ENCODE measurements at places on chromosomes 16 and 17.

DNA sequence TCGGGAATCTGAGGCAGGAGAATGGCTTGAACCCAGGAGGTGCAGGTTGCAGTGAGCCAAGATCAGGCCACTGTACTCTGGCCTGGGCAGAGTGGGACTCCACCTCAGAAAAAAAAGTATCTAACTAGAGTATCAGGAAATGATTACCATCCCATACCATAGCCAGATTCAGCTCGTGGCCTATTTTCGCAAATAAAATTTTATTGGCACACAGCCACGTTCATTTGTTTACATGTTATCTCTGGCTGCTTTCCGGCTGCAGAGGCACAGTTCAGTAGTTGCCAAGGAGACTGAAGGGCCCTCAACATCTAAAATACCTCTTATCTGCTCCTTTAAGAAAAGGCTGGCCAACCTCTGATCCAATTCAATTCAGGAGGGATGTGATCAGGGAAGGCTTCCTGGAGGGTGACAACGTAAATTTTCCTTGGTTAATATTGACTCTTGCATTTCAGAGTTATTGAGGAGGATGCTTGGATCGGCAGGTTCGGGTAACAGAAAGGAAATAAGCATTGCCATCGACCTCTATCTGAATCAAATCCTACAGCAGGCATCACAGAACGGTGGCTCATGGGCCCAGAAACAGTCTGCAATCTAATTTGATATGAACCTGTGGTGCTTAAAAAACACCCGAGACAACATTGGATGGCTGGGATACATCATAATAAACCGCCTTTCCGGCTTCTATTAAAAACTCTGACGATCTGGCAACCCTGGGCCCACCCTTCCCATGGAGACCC is 73.8 kb downstream of the XYLT1 start:
- DNase-seq, result no peak

GRCh38 chr17:36496018-36496789 is 9.7 kb downstream of the ZNHIT3 start:
- DNase-seq, result peak; percentile 10

GRCh38 chr17:64064331-64064730 is 43.9 kb upstream of the ICAM2 start:
- DNase-seq, result no peak

GRCh38 chr17:38556239-38556638 is 49.5 kb downstream of the SRCIN1 start:
- no peak for DNase-seq

GRCh38 chr17:4658478-4659305 is 17.2 kb upstream of the ALOX15 start:
- no peak for DNase-seq

DNA sequence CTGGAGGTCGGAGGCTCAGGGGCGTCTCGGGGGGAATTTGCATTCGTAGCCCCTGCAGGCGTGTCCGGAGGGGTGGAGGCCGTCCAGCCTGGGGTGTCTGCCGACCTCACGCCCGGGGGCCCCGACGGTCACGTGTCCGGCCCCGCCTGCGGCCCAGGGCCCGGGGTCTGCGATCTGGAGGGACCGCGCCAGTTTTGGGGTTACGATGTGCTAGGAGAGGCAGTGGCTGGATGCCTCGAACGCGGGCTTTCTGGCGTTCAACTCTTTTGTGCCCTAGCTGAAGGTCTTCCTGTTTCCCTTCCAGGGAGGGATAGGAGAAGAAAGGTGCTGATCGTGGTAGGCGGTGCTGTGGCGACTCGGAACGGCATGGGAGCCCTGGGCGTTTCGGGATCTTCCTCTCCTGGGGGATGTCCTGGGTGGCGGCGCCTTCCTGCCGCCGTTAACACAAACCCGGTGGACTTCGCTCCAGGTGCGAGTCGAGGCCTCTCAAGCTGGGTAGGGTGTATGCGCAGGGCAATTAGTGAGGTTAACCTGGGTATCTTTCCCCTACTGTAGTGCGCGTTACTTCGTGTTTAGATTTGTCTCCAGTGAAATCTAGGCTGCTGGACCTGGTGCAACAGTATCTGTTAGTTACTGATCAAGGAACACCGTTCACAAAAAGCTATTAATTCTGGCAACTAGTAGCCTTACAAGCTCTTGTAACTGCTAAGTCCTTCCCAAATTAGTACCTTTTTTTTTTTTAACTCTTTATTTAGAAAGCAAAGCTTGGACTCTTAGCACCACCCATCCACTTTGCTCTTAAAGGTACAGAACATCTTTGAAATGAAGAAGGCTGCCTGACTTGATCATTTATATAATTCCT is 1.3 kb downstream of the AKAP1 start:
- DNase-seq, result no peak

- DNase-seq, result no peak
These were observed 705.5 kb downstream of the CDH11 start for GRCh38 chr16:64416216-64417005.

DNA sequence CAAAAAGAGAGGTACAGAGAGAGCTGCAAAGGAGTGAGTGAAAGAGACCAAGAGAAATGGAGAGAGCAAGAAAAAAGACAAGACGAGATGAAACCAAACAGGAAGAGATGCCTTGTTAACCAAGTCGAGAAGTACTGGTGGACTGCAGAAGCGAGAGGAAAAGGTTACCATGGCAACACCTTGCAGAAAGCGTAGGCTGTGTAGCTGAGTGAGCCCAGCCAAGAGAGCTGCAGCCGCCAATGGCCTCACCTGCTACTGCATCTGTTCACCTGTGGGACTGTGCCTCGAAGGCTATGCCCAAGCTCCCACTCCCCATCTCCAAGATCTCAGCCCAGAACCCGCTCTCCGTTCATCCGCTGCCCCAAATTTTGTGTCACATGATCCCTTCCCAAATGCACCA is 161.3 kb downstream of the SLC39A11 start:
- no peak for DNase-seq

DNA sequence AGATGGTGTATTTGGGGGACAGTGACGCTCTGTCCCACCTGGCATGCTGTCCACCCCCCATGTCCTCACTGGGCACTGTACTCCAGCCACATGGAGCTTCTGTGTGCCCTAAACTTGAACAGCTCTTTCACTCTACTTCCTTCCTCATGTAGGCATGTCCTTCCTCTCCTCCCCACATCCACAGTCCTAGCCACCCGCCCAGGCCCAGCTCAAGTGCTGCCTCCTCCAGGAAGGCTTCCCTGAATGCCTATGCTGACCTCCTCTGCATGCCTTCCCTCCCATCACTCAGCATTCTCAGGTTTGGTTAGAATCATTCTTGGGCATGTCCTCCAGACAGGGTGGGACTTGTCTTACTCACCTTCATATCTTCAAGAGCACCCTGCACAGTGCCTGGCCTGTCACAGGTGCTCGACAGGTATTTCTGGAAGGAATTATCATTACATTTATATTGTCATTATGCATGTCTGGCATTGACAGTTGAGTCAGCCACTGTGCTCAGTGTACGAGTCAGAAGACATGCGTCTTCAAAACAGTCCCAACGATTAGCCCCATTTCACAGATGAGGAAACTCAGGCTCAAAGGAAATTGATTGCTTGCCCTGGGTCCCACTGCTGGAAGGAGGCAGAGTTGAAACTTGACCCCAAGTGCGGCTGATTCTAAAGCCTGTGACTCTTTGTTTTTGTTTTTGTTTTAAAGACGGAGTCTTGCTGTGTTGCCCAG is 42.1 kb upstream of the TOB1 start:
- no peak for DNase-seq

- DNase-seq, result no peak
These were observed 3.4 kb downstream of the ZNF688 start for GRCh38 chr16:30567991-30568638.

- no peak for DNase-seq
These were observed 54.3 kb downstream of the MYOCD start for GRCh38 chr17:12719948-12720347.

DNA sequence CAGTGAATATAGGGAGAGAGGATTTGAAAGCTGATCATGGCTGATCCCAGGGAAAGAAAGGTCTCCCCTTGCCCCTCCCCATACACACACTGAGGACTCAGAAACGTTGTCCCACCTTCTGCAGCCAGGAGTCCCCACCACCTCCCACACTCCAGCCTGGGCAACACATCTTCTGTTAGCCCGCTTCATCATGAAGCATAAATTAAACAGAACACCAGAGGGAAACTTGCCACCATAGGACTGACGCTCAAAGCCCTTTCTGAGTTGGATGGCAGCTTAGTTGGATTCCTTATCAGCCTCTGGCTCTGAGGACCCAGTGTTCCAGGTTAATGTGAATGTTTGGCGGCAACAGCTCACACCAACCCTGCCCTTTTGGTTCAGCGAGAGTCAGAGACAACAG is 33.9 kb downstream of the ARHGAP27 start:
- no peak for DNase-seq

- no peak for DNase-seq
These were observed 107.9 kb downstream of the KATNIP start for GRCh38 chr16:27657811-27658210.

DNA sequence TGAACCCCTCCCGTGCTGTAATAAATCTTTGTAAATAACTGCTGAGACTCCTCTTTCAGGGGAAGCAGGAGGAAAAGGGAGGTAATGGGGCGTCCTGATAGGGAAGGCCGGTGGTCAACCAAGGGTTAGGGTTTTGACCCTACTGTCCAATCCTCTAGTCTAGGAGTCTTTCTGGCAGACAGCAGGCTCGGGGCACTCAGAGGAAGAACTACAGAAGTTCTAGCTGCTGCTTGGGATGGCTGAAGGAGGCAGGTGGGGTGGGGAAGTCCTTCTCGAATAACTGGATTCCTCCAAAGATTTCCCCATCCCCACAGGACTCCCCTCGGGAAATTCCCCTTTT is 387 bp upstream of the STARD3 start:
- DNase-seq, result no peak

- DNase-seq, result no peak
These were observed 47.2 kb downstream of the ABCC1 start for GRCh38 chr16:15996432-15997109.

DNA sequence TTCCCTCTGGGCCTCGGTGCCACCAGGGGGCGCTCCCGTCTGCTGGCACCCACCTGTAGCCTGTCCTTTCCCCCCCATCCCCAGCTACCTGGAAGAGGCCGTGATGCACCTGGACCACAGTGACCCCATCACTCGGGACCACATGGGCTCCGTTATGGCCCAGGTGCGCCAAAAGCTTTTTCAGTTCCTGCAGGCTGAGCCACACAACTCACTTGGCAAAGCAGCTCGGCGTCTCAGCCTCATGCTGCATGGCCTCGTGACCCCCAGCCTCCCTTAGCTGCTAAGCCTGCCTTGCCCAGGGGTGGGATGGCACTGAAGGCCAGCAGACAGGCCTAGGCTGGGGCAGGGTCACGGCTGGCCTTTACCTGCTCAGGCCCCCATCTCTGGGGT is 818 bp upstream of the NRN1L start:
- DNase-seq, result peak; percentile 47

DNA sequence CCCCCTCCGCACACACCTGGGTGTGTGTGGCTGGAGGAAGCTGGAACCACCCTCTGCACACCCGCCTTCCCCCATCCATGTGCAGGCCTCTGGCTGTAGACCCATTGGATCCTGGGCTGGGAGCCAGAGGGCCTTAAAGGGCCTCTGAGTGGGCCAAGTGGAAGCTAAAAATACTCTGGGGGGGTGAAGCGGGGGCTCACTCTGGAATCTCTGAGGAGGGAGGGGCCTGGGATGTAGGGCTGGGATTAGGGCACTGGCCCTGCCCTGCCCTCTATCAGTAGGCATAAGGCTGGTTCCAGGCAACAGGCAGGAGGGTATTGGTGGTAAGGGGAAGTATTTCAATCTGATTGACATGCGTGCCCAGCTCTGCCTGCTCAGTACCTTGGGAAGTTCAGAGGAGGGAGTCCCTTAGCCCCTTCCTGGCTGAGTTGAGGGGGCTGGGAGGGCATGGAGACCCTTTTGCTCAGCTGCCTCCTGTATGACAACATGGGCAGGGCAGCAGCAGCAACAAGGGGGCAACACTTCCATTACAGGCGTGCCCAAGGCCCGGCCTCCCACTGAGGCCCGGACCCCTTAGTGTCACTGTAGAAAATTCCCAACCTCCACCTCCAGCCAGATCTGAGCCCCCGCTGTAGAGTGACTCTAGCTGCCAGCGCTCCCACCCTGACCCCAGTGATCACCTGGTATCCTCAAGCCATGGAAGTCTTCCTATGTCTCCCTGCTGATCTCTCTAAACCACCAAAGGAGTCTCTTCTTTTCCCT is 5.2 kb downstream of the ITGA3 start:
- no peak for DNase-seq

DNA sequence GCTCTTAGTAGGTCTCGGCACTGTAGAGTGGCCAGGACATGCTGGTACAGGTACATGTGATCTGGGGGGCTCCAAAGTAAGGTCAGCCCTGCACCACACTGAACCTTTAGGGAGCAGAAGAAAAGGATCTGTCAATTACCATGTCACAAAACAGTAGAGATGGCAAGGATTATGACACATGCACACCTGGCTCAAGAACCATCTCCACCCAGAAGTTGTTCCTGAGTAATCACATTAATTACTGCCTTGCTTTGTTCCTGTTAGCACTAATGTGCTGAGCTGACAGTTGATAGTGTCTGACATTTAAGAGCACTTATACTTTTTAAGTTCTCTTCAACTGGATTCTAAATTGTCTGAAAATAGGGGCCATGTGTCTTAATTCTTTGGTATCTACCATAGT is 9.5 kb downstream of the BLTP2 start:
- no peak for DNase-seq

DNA sequence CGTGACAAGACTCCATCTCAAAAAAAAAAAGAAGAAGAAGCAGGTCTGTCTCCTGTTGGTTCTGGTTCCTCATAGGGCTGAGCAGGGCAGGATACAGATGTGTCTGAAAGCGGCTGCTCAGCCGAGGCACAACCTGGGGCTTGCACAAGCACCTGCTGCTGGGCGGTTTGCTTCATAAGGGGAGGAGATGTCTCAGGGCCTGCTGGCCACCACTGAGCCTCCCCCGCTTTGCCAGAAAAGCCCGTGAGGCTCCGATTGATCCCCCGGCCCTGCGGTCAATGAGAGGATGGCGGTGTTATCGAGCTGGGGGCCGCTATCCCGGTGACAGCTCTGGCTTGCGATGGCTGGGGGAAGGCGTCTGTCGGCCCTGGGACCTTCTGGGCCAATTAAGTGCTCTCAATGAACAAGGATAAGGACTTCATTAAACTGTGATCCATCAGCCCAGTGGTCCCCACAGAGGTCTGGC is 162.0 kb downstream of the SDK2 start:
- DNase-seq, result no peak

- DNase-seq, result no peak
These were observed 180.3 kb downstream of the AXIN2 start for GRCh38 chr17:65381152-65381551.

DNA sequence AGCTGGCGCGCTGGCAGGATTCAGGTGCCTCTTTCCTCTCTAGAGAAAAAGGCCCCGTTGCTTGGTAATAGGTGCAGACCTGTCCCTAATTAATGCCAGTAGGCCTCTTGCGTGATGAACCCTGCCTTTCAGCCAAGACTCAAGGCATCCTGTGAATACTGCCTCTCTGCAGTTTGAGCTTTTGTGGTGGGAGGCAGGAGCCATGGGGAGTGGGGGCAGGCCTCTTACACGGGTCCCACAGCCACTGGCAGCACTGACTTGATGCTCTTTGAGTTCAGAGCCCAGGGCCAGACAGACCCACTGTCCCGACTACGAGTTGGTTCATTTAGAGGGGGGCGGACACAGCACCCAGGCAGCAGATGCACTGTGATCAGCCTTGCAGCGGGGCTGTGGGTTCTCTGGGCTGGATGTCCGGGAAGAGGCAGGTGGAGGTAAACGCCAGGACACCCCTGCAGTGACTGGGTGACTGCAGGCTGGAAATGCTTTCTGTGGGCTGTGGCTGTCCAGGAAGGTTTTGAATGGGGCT is 237.0 kb downstream of the SEC14L1 start:
- DNase-seq, result no peak

- no peak for DNase-seq
These were observed 5.6 kb downstream of the ACD start for GRCh38 chr16:67654403-67654911.
